Activated naive CD4-positive, alpha-beta T cell treated with anti-CD3 and anti-CD28 coated beads, Interleukin-2, amount 50 U/mL, for 72 hours (primary cell): ENCODE measurements at places on chromosomes 5 and 9. TPM values are rescaled to one million over a fixed set of nuclear protein-coding genes. Genes with fewer than 3 reads are reported as not detected.

DNA sequence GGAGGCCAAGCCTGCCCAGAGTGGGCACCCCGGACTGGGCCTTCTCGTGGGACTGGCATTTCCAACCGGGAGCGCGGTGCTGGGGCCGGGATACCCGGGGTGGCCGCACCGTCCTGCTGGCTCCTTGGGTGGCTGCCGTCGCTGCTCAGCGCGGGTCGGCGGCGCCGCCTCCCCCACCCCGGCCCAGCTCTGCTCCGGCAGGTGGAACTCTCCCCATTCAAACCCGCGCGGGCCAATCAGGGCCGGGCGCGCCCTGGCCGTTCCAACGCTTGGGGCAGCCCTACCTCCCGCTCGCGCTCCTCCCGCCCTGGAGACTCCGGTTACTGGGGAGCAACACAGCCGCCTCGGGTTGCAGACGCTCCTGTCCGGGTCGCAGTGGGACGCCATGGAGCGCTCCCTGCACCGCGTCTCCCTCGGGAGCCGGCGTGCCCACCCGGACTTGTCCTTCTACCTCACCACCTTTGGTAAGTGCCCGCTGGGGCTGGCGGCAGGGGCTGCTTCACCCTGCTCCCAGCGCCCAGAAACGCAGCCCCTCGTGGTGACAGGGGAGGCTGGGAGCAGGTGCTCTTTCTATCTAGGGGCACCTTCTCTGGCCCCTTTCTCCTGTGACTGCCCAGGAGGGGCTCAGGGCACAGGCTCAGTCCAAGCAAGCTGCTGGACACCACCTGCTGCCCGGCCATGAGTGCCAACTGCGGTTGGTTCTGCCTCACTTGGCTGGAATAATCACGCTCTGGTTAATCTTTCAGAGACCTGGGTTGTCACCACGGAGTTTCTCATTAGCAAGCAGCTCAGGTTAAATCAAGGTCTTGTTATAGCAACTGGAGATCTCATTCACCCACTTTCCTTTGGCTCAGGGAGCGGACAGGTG is at the start of gene RGS3:
RGS3 (plus strand) TSS at position 310 of the 868 bp plus-strand sequence; CDS start at position 386, 76 bp downstream.
- no peak for DNase-seq

DNA sequence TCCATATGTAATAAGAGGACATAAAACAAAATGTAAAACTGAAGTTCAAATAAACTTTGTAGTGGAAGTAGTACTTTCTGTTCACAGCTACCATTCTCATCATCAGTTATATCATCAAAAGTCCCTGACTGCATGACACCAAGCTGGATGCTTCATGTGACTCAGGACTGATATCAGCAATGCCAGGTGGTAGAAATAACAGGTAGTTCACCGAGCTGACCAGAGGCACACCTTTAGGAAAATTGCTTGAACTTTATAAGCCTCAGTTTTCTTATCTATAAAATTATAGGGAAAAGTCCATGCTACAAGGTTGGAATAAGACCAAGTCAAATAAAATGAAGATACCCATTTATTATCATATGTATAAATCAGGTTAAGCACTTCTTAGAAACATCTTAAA is 124.9 kb upstream of the PTGER4 start:
- no peak for DNase-seq

DNA sequence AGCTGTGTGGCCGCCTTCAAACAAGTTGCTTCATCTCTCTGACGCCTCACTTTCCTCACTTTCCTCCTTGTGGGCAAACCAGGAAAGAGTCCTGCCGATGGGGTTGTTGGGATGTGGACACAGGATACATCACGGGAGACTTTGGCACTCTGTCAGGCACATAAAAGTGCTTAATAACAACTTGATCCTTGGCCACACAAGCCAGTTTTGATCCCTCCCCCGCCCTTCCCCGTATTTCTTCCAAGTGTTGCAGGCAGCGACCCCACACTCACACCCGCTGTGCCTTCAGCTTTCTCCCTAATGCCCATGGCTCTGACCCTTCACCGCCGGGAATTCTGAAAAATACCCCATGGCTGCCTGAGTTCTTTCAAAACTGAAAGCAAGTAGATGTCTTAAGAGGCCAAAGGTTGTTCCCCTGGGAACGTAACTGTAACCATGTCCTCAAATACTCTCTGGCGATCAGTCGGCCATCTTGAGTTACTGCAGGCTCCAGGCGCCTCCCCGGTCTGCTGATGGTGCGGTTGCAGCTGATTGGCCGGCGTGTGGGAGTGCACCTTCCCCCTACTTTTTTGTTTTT is 59.8 kb downstream of the ARHGEF37 start:
- DNase-seq, result no peak

The KCNN2 gene
- not detected for total RNA-seq

The MYMK gene
- total RNA-seq, result not detected

The SPAAR gene
- total RNA-seq, result not detected

The CLPTM1L gene
- total RNA-seq, result 67.9 TPM
